ENCODE measurements at places on chromosomes 6 and 20.

DNA sequence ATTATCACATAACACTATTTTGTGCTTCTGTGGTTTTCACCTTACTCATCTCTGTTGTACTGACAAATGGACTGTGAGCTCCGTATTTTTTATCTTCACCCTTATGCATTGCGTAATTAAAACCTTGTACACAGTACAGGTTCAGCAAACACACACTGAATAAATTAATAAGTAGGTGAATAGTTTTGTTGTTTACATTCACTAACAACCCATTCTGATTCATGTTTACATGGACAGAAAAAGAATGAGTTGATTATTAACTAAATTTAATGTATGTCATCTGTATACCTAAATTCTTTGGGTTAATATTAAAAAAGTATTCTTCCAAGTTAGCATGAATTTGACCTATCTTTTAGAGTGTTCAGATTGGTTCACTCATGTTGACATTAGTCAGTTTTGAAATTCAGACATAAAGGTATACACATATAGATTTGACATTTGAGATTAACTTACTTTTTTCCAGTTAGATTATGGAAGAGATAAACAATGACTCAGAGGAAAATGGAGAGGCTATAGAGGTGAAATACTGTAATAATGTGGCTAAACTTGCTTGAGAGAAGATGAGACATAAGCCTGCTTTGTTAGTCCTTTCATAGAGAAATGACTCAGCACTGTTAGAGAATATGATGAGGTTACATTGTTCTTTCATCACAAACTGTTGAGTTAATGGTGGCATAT, 541.7 kb upstream of the FLRT3 start:
- no peak for DNase-seq

GRCh38 chr6:40393641-40394040, 193.5 kb downstream of the LRFN2 start:
- peak; percentile 12 for DNase-seq

DNA sequence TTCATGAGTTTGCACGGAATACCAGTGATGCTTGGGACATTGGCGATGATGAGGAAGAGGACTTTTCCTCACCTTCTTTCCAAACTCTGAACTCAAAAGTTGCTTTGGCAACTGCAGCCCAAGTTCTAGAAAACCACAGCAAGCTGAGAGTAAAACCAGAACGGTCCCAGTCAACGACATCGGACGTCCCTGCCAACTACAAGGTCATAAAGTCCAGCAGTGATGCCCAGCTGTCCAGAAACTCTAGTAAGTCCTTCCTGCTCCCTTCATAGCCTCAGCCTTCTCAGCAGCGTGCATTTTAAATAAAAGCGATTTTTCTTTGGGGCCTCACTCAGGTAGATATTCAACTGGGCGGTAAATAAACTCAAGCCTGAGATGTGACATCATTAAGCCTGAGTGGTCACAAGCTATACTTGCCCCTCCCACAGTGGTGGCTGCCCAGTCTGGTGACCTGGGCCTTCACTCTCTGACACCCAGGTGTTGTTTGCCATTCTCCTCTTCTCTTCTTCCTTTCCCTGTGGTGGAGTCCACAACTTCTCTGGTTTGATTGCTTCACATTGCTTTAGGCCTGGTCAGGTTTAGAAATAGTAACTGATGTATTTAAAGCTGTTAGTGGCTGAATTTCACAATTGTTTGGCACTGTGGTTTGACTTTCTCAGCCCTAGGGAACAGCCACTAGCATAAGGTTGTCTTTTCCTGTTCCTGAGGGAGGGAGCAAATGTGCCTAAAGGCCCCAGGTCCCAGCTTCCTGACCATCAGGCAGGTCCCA, 21.6 kb upstream of the TMEM217 start:
- no peak for DNase-seq

DNA sequence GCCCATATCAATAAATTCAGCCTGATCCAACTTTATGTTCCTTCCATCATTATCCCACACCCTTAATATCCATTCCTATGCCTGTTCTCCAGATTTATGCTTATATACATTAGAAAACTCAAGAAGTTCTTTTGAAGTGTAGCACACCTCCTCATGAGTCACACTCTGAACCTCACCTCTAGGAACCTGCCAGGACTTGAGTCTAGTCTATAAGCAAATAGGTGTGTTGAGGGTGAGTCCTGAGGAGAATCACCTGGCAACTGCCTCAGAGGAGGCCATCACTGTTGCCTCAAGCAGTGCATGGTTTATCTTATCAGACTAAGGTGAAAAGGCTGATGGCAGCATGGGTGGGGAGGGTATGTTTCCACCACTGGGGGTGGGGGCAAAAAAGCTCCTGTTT, 496.7 kb downstream of the C6orf118 start:
- DNase-seq: no peak

DNA sequence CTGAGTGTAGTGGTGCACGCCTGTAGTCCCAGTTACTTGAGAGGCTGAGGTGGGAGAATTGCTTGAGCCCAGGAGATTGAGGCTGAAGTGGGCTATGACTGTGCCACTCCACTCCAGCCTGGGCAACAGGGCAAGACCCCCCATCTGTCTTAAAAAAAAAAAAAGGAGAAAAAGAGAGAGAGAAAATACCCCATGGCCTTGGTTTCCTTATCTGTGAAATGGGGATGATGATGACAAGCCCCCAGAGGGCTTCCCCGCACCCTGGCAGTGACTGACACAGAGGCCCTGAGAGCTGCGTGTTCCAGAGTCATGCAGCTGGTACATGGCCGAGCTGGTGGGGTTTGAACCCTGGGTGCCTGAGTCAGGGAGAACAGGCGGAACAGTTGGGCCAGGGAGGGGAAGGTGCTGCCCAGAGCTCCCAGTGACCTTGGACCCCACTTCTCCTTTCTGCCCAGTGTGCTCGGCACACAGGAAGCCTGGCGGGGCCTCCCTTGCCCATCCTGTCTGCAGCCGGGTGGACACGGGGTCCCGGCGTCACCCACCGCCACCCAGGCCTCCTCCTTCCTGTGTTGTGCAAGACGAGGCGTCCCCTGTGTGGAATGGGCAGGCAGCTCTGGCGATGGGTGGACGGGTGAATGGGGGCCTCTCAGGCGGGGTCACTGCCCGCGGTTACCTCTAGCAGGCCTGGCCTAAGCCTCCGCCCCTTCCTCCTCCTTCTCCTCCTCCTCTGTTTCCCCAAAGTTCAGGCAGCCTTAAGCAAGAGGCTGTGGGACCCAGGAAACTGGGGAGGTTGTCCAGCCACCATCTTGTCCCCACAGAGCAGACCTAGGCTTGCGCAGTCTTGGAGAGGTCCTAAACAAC, 84.2 kb downstream of the CEBPB start:
- DNase-seq: no peak

DNA sequence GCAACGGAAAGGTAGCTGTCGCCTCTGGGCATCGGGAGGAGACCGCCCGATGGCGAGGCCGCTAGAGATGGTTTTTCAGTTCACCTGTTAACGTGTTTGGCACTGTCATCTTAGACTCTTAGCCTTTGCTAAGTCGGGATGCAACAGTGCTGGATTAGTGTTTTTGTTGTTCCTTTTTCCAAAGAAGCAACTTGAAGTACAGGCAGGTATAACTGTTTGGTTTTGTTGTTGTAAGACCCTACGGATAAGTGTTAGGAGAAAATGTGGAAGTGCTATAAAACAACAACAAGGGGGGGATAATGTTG, 723 bp downstream of the MANEA start:
- no peak for DNase-seq

- no peak for DNase-seq
Measured at GRCh38 chr6:30691208-30691847, 544 bp upstream of the NRM start.

- no peak for DNase-seq
Measured at GRCh38 chr20:21523281-21523868, 9.5 kb upstream of the NKX2-2 start.

DNA sequence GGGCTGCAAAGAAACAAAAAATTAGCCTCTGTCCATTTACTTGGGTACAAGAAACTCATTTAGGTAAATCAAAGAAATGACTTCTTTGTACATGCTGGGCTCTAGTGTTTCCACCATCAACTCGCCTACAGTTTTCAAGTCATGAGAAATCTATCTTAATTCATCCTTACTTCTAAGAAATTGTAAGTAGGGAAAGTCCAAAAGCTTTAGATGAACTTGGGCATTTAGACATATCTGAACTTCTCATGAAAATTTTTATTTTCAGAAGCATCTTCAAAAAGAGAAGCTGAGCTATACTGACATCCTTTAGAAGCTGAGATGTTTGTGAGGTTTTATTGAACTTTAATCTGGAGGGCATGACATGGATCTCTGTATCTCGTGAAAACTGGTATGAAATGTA, 117.3 kb downstream of the MYB start:
- no peak for DNase-seq

DNA sequence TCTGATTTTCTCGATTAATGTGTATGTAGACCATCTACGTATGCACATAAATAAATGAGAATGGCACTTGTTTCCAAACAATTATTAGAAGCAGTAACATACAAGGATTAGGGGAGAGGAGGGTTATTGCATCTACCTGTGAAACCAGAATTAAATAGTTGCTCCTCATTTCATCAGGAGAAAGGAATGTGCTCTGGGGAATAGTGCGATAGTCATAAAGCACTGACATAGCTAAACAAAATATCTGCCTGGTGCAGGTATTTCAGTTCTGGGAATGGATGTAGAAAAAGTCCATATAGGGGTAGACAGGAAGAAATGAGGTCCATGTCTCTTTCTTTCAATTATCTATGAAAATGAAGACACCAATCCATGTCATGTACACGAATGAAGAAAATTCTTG, 1.6 kb upstream of the ID4 start:
- DNase-seq: no peak
